SK-N-SH (cell line): ENCODE measurements at places on chromosomes 11 and 22. TPM values are rescaled to one million over a fixed set of nuclear protein-coding genes. Genes with fewer than 3 reads are reported as not detected.

The SCGB1D1 gene
- not detected in 2 replicates for polyA plus RNA-seq

The CRKL gene
- polyA plus RNA-seq: 9.6 and 10.2 TPM in 2 replicates

The ART1 gene
- polyA plus RNA-seq: not detected in 2 replicates

The OR5L1 gene
- not detected in 2 replicates for polyA plus RNA-seq

The OR5A1 gene
- not detected in 2 replicates for polyA plus RNA-seq

The GGTLC3 gene
- polyA plus RNA-seq: 0.13 TPM in 1 of 2 replicates, not detected in the other

The PYGM gene
- 0.08 TPM in 2 replicates for polyA plus RNA-seq

The C11orf16 gene
- polyA plus RNA-seq: not detected in 2 replicates

The APOA4 gene
- not detected in 2 replicates for polyA plus RNA-seq

The C11orf97 gene
- polyA plus RNA-seq: not detected in 2 replicates

The MIOX gene
- 0.05 and 0.06 TPM in 2 replicates for polyA plus RNA-seq

The OR4D5 gene
- not detected in 2 replicates for polyA plus RNA-seq

The SPCS2 gene
- polyA plus RNA-seq: 47.3 and 49.1 TPM in 2 replicates

The OR51B5 gene
- 0.15 and 0.29 TPM in 2 replicates for polyA plus RNA-seq

The TUBA8 gene
- polyA plus RNA-seq: 1.7 and 2.1 TPM in 2 replicates

The RTN4R gene
- 0.23 and 0.39 TPM in 2 replicates for polyA plus RNA-seq

The ELFN2 gene
- polyA plus RNA-seq: 2.4 and 2.8 TPM in 2 replicates
